ENCODE measurements at places on chromosomes 5 and 9.
A peak's percentile ranks its signal among the peaks of the same experiment; 100 is the strongest.

DNA sequence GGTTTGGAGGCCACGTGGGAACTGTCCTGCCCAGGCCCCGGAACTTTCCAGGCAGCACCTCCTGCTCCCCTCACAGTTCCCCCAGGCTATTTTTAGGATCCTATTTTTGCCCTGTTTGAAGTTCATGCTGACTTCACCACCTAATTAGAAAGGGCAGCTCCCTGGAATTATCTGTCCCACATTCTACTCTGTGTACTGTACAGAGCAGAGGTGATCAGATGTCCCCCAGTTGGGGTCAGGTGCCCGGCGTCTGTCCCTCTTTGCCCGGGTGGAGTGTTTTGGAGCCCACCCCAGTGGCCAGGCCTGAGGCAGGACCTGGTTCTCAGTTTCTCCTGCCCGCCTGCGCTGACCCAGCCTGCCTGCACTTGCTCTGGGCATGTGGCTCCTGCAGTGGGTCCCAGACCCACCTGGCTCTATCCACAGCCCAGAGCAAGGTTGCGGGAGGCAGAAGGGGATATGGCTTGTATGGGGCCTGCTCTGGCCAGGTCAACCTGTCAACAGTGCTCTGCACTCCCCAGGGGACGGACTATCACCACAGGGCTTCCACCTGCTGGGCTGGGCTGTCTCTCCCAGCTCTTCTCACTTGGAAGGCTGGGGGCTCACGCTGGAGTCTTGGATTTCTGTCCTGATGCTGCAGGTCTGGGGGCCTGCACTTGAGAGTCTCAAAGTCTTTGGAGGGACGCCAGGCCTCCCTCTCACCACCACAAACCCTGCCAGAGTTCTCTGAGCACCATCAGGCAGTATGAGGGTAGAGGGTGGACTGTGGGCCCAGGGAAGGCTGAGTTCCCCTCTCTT is 268.3 kb downstream of the GADD45G start:
- no peak for DNase-seq

DNA sequence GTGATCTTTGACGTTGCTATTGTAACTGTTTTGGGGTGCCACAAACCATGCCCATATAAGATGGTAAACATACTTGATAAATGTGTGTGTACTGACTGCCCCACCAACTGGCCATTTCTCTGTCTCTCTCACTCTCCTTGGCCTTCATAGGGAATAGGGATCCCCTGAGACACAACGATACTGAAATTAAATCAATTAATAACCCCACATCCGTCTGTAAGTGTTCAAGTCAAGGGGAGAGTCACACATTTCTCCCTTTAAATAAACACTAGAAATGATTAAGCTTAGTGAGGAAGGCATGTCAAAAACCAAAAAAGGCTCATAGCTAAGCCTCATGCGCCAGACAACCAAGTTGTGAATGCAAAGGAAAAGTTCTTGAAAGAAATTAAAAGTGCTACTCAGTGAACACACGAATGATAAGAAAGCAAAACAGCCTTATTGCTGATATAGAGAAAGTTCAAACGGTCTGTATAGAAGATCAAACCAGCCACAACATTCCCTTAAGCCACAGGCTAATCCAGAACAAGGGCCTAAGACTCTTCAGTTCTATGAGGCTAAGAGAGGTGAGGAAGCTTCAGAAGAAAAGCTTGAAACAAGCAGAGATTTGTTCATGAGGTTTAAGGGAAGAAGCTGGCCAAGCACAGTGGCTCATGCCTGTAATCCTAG is 111.1 kb downstream of the UGCG start:
- no peak for DNase-seq

- no peak for DNase-seq
These were observed 541.4 kb downstream of the PRELID2 start for GRCh38 chr5:145293716-145294115.

- DNase-seq: no peak
These were observed 1173.2 kb downstream of the TAF11L14 start for GRCh38 chr5:18807256-18808149.

DNA sequence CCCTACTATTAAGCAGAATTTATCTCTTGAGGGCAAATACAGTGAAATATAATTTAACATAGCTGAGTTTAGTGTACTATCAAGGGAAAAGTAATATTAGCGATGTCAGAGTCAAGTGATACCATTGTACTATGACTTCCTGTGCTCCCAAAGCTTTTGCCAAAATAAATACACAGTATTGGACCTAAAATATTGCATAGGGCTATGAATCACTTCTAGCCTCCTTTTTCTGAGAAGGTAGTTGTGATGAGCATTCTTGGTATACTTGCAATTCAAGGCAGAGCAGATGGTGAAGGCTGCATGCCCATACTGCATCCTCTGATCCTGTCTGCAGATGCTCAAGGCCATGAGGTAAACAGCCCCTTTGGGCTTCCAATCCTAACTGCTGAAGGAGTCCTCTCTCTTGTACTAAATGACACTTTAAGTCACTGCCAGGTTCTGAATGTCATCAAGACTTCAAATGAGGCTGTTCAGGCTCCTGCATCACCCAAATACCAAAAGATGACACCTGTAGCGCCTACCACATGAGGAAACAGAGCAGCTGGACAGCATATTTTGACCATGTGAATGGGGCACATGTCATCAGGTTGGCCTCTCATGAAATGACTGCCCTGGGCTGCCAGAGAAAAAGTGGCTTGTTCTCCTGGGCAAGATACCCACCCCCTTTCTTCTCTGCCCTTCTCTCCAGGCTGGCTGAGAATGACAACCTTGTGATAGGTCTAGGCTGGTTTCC is 29.7 kb upstream of the PPP2CA start:
- no peak for DNase-seq

- no peak for DNase-seq
These were observed 27.3 kb downstream of the ELL2 start for GRCh38 chr5:95934207-95934804.

DNA sequence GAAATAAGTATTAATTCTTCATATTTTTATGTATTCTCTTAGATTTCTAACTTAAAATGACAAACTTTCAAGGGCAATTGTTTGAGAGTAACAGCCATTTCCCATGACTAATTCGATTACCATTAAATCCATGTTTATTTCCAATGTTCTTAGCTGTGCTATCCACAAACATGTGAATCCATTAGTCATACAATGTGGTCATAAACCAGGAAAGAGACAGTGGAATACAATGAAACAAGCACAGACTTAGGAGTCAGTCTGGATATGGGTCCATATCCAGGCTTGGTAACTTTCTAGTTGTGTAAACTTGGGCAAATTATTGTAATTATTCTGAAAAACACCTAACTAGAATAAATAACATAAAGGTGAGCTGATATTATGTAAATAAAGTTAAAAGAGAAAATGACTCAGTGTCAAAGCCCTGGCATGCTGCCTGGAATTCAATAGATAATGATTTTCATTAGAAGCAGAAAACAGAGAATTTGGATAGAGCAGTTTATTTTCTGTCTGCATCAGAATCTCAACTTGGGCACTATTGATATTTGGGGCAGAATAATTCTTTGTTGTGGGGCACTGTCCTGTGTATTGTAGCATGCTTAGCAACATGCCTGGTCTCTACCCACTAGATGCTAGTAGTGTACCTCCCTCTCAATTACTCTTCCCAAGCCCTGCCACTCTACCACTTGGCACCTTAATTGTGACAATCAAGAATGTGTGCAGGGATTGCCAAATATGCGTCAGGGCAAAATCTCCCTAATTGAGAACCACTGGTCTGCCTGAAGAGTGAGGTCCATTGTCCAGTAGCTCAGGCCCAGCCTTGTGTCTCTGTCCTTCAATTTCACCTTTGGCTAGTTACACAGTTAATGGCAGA is 44.7 kb upstream of the SLC27A6 start:
- no peak for DNase-seq

GRCh38 chr9:16824545-16825330 is 45.7 kb downstream of the BNC2 start:
- no peak for DNase-seq

DNA sequence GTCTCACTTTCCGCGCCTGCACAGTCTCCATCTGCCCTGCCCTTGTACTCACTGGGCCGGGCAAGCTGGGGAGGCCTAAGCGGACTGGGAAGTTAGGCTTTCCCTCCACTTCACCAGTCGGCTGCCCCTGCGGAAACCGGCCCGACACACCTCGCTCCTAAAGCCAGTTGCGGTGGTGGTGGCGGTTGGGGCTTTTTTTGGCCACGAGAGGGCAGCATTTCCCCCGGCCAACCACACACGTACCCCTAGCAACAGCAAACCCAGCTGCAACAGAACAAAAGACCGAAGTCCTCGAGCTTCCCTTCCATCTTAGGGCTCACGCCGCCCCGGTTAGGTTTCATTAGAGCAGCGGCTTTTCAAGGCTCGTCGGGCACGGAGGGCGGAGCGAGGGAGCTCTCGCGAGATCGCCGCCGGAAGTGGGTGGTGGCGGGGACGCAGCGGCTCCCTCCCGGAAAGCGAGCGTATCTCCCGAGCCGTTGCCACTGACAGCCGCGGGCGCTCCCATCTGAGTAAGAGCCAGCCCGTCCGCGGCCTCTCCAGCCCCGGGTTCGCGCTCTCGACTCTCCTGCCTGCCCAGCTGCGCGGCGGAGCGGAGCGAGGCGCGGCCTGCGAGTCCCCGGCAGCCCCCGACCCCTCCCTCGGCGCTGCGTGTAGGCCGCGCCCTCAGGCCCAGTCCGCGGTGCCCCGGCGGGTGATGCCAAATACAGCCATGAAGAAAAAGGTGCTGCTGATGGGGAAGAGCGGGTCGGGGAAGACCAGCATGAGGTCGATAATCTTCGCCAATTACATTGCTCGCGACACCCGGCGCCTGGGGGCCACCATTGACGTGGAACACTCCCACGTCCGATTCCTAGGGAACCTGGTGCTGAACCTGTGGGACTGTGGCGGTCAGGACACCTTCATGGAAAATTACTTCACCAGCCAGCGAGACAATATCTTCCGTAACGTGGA is at the start of gene RRAGA:
TSS of gene RRAGA (plus strand) at position 462 of the 951 bp plus-strand sequence. CDS start at position 695, 233 bp downstream.
- peak; percentile 87 for DNase-seq

DNA sequence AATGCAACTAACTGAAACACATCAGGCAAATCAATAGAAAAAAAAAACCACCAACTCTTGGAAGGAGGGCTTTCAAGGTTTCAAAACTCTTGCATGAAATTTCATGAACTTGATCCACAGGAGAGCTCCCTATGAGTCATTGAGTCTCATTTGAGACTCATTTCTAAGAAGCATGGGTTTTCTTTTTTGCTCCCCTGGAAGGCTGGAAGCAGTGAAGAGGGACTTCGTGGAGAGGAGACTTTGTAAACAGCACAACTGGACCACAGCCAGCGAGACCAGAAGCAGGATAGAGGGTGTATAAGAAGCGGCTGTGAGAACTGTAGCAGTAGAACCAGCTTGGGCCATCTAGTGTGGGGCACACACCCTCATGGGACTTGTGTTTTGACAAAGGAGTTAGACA is 41.2 kb upstream of the RAPGEF1 start:
- no peak for DNase-seq

- DNase-seq: no peak
These were observed 73.6 kb upstream of the ALDH1B1 start for GRCh38 chr9:38318759-38319495.

DNA sequence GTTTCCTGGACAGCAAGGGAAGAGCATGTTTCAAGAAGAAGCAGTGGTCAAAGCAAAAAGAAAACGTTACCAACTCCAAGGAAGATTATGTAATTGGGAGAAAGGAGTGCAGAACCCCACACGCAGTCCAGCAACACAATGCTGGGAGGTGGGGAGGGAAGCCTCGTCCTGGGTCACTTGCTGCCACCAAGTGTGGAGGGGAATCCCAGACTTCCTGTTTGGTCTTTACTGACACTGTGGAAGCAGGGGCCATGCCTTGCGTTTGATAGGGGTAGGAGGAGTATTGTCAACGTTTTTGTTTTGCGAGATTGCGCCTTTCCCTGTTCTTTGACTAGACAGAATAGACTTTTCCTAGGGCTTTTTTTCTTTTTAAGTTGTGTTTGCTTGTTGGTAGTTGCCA is 421.0 kb downstream of the KDM4C start:
- no peak for DNase-seq

- no peak for DNase-seq
These were observed 83.5 kb upstream of the RIOK2 start for GRCh38 chr5:97266576-97266975.

DNA sequence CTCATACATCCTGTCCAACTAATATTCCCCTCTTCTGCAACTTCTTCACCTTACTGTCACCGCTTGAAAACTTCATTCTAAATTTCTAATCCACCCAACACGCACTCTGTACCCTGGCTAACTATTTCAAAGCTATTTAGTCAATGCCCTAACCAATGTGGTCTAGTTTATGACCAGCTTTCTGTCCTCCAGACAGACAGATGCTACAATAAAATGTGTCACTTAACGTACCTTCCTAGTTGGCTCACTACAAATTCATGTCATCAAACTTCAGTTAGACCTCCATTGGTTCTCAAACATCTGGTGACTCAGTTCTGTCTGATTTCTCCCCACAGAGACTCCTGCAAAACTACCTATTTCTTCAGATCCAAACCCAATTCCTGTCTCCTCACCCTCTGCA is 57.7 kb downstream of the FAM13B start:
- DNase-seq: no peak

- no peak for DNase-seq
These were observed 274.2 kb downstream of the CRB2 start for GRCh38 chr9:123630233-123630632.

GRCh38 chr5:156019571-156020180 is 307.3 kb upstream of the SGCD start:
- DNase-seq: no peak

GRCh38 chr5:120655828-120656435 is 191.8 kb downstream of the PRR16 start:
- DNase-seq: no peak

DNA sequence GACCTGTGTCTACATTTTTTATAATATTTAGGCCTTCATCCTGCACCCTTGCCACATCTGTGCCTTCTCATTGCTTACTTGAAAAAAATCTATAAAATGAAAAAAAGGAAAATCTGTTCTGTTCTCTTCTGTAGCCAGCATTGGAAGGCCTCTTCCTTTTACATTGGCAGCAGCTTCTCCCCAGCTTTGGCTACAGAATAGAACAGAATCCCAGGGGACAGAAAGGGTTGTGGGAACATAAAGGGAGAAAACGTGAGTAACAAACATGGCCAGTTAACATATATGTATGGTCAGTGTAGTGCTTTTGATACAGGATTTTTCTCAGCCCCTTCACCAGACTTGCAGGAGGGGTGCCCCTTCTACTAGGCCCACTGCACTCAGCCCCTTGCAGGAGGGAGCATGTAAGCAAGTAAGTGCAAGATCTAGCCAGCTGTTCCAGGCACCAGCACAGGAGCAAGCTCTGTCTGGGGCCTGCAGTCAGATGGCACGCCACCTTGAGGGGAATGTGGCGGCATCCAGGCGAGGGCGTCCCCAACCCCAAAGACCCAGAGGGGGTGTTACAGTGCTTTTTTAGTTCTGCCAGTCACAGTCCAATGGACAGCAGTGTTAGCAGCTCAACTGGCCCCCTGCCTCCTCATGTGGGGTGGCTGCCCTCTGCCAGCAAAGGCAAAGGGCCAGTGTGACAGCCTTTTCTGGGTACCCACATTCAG is 330.5 kb upstream of the ZNF462 start:
- no peak for DNase-seq

DNA sequence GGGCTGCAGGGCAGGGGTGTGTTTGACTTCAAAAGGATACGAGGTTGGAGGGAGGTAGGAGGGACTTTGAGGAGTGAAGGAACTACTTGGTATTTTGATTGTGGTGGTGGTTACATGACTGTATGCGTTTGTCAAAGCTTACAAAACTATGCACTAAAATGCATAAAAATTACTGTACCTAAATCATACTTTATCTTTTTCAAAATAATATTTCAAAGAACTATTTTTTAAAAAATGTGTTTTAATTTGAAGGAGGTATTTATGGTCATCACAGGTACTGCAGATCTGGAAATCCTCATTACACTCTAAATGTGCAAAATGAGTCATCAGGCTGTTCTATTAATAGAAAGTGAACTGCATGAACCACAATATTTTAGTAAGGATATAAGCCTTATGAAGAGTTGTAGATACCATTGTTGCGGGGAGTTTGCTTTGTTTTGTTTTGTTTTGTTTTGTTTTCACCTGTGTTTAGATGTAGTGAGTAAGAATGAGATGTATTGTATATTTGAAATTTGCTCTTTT is 116.9 kb downstream of the ARRDC3 start:
- DNase-seq: no peak

Data from stimulated activated CD4-positive, alpha-beta T cell treated with anti-CD3 and anti-CD28 coated beads, Interleukin-1b, Interleukin-23, amount 100 ng/mL, for 1 hour (primary cell).